HCT116 (cell line): ENCODE measurements at places on chromosomes 4 and X. TPM values are rescaled to one million over a fixed set of nuclear protein-coding genes. Genes with fewer than 3 reads are reported as not detected.

Gene PRPS2
- total RNA-seq: 79.5 TPM

Gene VSIG1
- total RNA-seq: 0.07 TPM

Gene SGMS2
- 36.6 TPM for total RNA-seq

Gene MTNR1A
- total RNA-seq: 0.84 TPM

Gene STPG2
- total RNA-seq: not detected

Gene SHOX
- not detected for total RNA-seq

Gene GPR119
- not detected for total RNA-seq

Gene TCEAL6
- total RNA-seq: not detected

Gene CLTRN
- total RNA-seq: 0.25 TPM

Gene PNMA6A
- not detected for total RNA-seq

Gene TIGD4
- total RNA-seq: 0.42 TPM

Gene SLC16A2
- 0.32 TPM for total RNA-seq

Gene HAUS7
- total RNA-seq: 28.9 TPM

Gene VSIG4
- 0.59 TPM for total RNA-seq

Gene MGARP
- total RNA-seq: 0.22 TPM

Gene HERC5
- total RNA-seq: 7.2 TPM

Gene GDPD2
- not detected for total RNA-seq

Gene AMBN
- total RNA-seq: not detected

Gene CFP
- total RNA-seq: 1.3 TPM

- DNase-seq: no peak
Measured at GRCh38 chrX:139566981-139567380, 36.4 kb downstream of the F9 start.

DNA sequence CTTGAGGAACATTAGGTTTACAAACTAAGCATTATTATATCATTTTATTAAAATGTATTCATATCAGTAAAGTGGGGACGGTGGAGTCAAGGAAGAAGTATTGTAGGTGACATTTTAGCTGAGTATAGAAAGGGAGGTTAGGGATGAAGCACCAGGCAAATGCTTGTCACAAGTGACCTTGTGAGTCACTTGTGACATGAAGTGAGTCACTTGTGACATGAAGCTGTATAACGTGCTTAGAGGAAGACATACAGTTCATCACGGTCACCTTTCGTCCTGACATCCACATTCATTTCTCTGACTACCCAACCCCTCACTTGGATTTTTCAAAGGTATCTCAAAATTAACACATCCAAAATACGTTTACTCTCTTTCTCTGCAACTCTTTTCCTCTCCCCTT lies 1034.8 kb downstream of the DMD start:
- no peak for DNase-seq

DNA sequence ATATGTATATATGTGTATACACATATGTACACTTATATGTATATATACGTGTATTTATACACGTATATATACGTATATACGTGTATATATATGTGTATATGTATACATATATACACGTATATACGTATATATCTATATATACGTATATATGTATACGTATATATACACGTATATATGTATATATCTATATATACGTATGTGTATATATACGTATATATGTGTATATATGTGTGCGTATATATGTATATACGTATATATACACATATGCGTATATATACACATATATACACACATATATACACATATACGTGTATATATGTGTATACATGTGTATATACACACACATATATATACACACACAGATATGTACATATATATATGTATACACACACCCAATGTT lies 348.0 kb upstream of the LCORL start:
- no peak for DNase-seq

- DNase-seq: no peak
Measured at GRCh38 chr4:22471999-22472461, 43.8 kb downstream of the ADGRA3 start.

GRCh38 chrX:150848914-150849365 lies 49.5 kb downstream of the CD99L2 start:
- DNase-seq: no peak

DNA sequence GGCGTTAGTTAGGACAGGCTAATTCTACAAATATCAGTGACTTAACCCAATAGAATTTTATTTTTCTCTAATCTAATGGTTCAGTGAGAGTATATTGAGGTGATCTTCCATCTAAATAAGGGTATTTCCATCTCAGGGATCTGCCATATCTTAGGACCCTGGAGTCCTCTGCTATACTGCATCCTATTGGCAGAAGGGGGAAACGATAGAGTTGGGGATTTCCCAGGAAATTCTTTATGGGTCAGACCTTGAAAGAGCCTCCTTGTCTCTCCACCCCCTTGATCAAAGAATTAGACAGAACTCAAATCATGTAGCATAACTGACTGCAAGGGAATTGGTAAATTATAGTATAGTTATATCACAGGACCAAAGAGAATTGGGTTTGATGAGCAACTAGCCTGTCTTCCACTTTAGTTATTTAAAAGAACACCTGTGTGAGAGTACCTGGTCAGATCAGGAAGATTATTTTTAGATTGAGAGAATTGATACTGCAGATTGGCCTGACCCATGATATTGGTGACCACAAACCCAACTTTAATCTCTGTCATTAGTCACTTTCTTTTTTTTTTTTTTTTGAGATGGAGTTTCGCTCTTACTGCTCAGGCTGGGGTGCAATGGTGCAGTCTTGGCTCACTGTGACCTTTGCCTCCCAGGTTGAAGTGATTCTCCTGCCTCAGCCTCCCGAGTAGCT lies 25.6 kb downstream of the SMARCA5 start:
- no peak for DNase-seq

DNA sequence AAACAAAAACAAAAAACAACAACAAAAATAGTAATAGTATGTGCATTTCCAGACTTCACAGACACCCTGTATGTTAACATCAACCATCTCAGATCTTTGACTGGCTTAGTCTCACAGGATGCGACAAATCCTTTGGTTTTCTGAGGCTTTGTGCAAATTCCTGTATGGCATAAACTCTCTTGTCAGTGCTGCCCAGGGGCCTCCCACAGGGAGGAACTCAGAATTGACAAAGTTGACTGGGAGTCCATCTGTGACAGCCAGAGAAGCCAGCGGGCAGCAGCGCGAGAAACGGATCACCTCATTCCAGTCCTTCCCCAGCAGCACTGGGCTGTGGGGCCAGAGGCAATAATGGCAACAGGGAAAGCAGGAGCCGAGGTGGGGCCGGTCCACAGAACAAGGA lies 19.1 kb upstream of the DDX3X start:
- DNase-seq: no peak

DNA sequence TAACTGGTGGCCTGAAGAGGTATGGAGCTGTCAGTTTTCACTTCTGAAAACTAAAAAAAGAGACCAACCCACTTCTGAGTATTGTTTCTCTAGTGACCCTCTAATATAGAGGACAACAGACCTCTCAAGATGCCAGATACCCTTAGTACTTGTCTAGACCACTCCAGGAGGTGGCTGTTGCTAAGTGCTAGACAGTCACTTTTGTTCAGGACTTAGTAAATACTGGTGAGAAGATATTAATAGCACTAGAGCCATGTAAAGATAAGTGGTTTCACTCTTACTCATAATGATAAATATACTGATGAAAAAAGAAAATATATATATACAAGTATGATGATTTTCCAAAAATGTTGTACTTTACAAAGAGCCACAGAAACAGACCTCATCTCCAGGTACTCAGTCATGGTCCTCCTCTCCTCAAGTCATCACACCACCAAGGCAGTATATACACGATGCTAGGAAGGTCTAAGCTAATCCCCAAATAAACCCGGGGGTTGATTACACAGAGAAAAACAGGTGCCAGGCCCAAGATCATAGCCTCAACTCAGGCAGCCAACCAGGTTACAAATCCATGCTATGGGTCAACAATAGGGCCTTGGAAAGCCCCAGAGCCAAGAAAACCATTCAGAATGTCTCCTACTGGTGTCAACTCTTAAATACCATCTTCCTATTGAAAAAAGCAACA lies 66.9 kb downstream of the ARHGEF9 start:
- DNase-seq: no peak

GRCh38 chr4:55458611-55459010 lies 62.9 kb downstream of the TMEM165 start:
- no peak for DNase-seq

- DNase-seq: no peak
Measured at GRCh38 chrX:153060095-153060445, 3.8 kb downstream of the PNMA3 start.

DNA sequence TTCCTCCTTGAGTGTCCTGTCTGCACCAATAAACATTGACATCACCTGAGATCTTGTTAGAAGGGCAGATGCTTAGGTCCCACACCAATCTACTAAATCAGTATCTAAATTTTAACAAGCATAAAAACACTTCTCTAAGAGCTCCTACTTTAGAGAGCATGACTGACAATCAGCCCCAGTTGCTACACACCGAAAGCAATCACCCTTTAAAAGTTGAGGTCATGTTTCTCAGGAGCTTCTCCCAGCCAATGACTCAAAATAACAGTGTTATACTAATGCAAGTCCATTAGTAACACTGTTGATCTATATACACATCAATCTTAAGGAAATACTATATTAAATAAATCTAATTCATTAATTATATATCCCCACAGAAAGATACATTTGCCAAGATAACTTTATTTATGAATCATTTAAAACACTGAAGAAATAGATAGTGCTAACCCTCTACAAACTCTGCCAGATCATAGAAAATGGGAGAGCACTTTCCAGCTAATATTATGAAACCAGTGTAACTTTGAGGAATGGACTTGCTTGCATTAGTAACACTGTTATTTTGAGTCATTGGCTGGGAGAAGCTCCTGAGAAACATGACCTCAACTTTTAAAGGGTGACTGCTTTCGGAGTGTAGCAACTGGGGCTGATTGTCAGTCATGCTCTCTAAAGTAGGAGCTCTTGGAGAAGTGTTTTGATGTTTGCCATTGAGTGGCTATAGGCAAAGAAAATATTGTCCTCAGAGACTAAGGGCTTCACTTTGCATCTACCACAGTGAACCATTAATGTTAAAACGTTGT lies 109.8 kb upstream of the HDX start:
- DNase-seq: no peak

GRCh38 chr4:168199260-168199957 lies 107.1 kb downstream of the ANXA10 start:
- no peak for DNase-seq

- DNase-seq: no peak
Measured at GRCh38 chr4:17329046-17329445, 182.8 kb downstream of the QDPR start.

DNA sequence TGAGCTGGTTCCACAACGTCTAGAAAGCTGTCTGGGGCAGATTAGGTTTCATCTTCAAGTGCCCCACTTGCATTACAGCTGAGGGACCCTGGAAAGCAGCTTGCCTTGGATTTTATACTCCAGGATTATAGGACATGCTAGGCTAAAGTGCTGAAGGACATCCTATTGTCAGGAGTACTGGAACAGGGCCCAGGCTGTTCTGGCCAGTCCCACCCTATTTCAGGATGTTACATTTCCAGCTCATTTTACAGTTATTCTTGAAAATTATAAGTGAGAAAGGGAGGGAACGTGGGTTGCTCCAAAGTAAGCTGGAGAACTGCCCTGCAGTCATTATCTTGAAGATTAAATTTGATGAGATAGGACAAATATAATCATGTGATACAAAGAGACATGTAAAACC lies 71.0 kb upstream of the UGT8 start:
- no peak for DNase-seq

GRCh38 chr4:176238157-176238610 lies 30.8 kb downstream of the ASB5 start:
- DNase-seq: no peak

DNA sequence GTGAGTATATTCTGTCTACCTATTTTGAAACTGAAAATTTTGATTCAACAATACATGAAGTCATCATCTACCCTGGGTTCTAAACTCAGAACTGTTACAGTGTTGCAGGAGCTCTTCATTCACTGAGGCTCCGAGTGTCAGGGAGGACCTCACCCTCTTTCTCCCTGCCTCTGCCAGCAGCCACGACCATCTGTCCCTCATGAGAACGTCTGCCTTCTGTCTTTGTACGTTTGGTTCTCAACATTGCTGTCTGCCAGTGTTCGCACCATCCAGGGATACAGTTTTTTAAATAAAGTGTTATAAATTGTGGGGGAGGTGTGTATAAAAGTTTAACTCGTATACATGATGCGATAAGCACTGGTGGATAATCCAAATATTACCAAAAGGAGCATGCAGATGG lies 55.5 kb downstream of the TRAPPC11 start:
- DNase-seq: no peak

GRCh38 chrX:136086521-136086920 lies 60.8 kb upstream of the FHL1 start:
- DNase-seq: no peak

- no peak for DNase-seq
Measured at GRCh38 chr4:7194251-7195140, 2.2 kb downstream of the SORCS2 start.

- DNase-seq: no peak
Measured at GRCh38 chr4:3471098-3471760, 8.1 kb downstream of the DOK7 start.

DNA sequence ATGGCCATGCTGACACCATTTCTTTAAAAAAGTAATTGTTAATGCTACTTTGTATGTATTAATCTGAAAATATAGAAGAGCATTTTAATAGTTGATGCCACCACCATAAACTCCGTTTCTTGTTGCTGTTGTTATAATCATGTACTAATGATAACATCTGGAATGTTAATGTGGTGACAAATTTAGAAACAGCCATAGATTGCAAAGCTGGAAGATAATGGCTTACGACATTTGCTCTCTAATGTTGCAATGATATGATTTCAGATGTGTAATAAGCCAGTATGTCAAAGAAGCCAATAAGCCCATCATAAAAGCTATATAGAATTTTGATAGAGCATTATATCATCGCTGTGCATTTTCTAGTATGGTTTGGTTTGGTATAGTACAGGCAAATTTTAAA lies 579.4 kb upstream of the ZFP42 start:
- DNase-seq: no peak

GRCh38 chr4:53016099-53016820 lies 154.1 kb downstream of the RASL11B start:
- no peak for DNase-seq

- no peak for DNase-seq
Measured at GRCh38 chrX:39750848-39751247, 346.9 kb downstream of the BCOR start.

DNA sequence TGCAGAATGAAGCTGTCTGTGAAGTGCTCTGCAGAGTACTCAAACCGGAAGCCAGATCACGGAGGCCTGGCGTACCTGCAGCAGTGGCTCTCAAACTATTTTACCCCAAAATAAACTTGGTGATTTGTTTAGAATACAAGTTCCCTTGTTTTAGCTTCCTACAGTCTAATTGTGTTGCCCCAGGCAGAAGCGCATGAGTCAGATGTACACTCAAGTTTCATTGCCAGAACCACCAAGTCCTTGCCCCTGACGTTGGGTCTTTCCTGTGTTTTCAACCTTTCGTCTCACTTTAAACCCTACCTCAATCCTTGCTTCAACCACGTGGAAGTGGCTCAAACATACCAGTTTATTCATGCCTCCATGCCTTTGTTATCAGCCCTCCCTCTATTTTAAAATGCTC lies 66.2 kb upstream of the SLC7A11 start:
- no peak for DNase-seq
